ENCODE measurements at places on chromosomes 3 and 15.

DNA sequence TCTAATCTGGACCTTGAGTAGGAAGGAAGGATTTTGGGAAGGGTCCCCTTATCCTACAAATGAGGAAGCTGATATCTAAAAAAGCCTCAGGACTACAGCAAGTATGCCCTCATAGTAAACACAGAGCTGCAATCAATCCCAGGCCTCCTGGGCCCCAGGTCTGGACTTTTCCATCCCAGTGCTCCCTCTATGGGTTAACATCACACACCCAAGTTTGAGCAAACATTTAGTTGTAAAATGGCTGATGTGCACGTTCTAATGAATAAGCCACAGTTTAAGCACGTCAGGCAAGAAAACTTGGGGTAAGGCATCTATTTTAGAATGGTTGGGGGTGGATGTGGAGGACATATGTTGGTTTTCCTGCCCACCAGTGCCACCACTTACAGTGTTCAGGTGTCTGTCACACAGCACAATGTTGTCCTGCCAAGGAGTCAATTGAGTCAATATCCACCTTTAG lies 44.3 kb upstream of the UBE2E1 start:
- no peak for DNase-seq

GRCh38 chr3:84066915-84067314 lies 891.9 kb upstream of the CADM2 start:
- DNase-seq: no peak

DNA sequence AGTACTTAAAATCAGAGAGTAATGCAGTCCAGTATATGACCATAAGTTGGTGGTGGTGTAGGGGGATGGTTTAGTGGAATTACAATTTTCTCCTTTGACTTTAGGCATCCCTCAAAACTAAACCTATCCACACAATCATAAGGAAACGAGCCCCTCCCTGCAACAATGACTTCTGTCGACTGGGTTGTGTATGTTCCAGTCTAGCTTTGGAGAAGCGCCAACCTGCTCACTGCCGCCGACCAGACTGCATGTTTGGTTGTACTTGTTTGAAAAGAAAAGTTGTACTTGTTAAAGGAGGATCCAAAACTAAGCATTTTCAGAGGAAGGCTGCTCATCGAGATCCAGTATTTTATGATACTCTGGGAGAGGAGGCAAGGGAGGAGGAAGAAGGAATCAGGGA lies 52.8 kb downstream of the MGA start:
- DNase-seq: no peak

DNA sequence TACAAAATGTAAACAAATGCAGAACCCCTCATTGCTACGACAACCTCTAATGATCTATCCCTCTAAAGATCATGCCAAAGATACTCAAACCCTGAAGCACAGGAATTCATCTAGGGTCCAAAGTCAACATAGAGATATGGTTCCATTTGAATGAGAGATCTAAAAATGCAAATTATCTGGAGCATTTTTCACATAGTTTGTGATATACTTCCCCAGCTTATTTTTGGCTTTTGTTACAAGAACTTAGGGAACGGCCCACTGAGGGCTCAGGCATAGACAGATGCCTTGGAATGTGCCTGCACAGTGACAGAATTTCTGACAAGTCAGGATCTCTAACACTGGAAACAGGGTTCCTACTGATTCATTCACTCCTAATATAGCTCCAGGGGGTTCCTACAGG lies 258.9 kb upstream of the THBS1 start:
- DNase-seq: no peak

- DNase-seq: no peak
Measured at GRCh38 chr15:90325726-90326125, 26.4 kb upstream of the ZNF774 start.

GRCh38 chr3:71211083-71211482 lies 372.4 kb downstream of the FOXP1 start:
- DNase-seq: no peak

DNA sequence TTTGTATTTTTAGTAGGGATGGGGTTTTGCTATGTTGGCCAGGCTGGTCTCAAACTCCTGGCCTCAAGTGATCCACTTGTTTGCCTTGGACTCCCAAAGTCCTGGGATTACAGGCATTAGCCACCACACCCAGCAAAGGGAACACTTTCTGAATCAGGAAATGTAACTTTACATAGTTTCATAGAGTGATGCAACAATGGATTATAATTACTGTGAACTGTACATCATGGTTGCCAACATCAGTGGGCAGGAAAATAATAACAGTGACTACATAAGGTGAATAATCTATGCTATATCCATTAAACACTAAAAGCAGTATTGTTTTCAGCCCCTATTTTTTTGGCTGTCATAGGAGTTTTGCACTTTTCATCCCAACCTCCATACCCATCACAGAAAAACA lies 5.0 kb upstream of the KPNA1 start:
- DNase-seq: no peak

GRCh38 chr3:58452176-58452575 lies 18.5 kb upstream of the PDHB start:
- no peak for DNase-seq

- no peak for DNase-seq
Measured at GRCh38 chr3:28077572-28077971, 163.8 kb upstream of the CMC1 start.

GRCh38 chr3:22959593-22959992 lies 243.5 kb upstream of the UBE2E2 start:
- DNase-seq: no peak

- DNase-seq: no peak
Measured at GRCh38 chr3:72848703-72849081, 447 bp upstream of the SHQ1 start.

DNA sequence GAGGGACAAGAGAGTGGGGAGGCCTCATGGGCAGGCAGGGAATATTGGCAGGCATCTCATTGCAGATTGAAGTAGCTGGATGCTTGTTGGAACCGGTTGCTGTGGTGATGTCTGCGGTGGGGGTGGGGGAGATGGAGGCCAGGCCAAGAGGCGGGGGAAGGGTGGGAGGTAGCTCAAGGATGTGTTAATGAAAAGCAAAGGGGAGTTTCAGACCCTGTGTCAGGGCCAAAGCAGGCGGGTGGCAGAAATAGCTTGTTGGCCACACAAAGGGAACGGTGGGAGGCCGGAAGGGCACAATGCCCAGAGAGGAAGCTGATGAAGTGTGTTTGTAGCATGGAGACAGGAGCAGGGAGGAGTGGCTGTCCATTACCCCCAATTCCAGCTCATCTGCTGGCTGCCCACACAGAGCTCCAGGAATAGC lies 28.0 kb downstream of the CCDC33 start:
- DNase-seq: no peak

- DNase-seq: no peak
Measured at GRCh38 chr3:4517093-4517492, 23.9 kb downstream of the ITPR1 start.

- no peak for DNase-seq
Measured at GRCh38 chr15:74389241-74390048, 22.0 kb upstream of the CYP11A1 start.

GRCh38 chr15:38788918-38789317 lies 224.3 kb upstream of the RASGRP1 start:
- no peak for DNase-seq

DNA sequence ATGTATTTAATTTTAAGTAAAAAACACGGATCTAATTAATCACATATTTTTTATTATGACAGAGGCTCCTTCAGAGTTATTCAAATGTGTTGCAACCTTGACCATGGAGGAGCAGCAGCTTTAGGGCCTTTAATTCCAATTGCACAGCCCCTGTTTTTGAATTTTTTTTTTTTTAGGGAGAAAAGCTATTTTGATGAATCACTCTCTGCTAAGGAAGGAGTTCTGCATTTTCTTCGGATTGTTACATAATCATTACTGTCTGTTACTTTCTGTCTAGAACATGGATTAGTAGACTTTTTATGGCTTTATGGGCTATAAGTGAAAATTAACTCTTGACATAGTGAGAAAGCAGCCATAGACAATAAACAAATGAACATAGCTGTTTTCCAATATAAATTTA lies 90.8 kb downstream of the MCTP2 start:
- DNase-seq: no peak

GRCh38 chr3:8492744-8493511 lies 8.7 kb upstream of the LMCD1 start:
- DNase-seq: no peak

- DNase-seq: no peak
Measured at GRCh38 chr3:169813278-169813677, 574 bp upstream of the LRRC34 start.

DNA sequence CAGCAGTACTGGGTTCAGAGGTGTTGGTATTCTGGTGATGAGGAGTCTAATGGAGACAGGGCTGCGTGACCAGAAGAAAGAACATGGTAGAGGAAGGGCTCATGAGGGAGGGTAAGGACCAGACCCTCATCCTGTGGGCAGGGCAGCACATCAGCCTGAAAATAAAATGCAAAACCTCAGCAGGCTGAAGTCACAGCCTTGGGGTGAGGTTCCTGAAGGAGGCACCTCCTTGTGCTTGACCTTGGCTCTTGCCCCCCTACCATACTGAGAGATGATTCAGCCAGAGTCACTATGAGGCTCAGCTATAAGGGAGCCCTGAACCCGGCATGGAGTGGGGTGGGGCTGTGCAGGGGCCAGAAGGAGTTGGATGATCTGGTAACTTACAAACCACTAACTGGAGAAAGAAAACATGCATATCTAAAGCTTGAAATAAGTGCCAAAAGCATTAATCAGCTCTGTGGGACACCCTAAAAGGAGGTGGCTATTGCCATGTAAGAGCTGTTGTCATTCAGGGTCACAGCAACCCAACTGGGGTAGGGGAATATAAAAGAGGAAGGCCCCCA lies 60.2 kb downstream of the CORO2B start:
- DNase-seq: no peak

DNA sequence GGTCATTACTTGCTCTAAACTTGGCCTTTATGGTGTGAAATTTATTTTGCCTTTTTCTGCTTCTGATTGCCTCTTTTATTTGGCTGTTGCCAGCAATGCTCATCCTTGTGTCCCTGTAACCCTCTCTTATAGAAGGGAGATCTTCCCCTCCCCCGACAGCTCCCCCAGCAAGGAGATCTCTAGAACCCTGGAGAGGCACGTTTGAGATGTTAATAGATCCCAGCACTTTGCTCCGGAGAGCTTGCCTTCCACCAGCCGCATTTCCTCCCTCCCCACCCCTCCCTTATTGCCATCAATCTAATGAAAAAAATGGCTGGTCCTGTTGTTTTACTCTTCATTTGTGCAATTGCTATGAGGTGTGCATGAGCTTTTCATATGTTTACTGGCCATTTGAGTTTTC lies 18.2 kb downstream of the TRIM71 start:
- no peak for DNase-seq

- DNase-seq: no peak
Measured at GRCh38 chr3:175193815-175194518, 334.8 kb downstream of the NAALADL2 start.

DNA sequence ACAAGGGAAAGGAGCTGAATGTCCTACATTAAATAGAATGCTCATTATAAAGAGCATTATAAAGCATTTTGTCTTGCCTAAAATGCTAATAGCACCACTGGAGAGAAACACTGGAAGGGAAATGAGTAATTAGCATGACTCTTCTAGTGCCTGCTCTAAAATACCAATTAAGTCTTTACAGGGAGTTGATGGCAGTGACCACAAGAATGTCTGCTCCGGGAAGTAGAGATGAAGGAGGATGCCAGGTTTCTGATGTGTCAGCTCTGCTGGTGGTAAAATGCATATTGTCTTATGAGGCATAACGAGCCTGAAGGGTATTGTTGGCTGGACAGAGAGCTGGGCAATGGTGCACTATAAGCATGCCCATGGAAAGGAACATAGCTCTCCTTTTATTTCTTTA lies 49.5 kb downstream of the MYLK start:
- no peak for DNase-seq

DNA sequence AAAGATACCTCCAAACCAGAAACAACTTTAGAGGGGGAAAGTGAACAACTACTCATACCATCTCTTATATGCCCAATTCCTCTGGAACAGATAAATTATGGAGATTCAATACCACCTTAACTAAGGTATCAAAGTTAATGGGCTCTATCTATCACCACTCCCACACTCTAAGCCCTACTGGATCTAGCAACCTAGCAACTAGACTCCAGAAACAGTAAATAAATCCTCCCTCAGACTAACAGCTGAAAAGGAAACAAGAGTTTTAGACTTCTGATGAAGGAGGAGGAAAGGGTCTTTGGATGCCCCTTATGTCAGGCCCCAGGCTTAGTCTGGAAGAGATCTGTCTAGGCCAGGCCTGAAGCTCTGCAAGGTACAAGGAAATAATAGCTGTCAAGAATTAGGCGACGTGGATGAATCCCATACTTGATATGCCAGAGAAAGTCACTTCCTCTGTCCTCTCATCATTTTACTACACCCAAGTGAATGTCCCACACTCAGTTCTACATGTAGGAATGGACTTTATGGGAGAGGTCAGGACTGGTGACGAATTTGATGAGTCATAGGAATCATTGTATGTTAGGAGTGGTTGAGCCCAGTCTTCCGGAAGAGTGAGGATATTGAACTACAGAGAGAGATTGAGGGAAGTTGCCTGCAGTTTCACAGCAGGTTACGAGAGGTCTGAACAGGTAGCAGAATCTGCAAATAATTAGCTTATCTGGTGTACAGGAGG lies 113.8 kb downstream of the AKAP13 start:
- DNase-seq: no peak

DNA sequence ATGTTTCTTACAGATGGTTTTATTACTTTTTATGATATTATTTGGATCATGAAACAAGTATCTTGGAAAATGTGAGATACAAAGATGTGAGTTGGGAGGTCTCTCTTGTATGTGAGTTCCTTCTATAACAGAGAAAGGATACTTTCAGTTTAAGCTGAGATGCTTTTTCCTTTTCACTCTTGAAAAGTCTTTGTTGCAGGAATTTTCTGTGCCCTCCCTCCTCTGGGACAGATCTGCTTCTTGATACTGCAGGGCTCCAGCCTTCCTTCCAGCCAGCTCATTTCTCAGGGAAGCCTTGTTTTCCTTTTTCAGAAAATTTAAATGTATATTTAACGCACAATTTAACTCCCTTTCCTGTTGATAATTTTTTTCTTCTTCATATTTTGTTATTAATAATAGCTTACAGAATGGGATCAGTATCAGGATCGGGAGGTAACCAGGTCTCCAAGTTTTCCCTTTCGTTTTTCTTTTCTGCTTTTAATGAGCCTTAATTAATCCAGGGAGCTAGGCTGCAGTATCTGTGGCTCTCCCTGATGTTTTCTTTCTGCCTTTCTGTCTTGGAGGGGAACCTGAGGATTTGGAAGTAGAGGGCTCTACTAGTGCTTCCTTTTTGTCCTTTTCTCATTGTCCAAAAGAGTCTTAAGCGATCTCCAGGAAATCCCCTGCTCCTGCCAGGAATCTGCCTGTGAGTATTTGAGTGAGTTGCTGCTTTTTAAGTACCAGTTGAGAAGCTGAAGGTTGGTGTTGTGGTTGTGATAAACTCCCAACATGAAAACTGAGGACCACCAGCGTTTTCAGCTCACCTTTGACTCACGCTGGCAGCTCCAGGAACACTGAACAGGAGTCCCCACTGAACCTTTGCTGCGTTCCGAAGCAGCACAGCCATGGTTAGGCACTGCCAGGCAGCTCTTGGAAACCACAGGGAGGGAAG lies 105.7 kb downstream of the IGF1R start:
- DNase-seq: no peak

- no peak for DNase-seq
Measured at GRCh38 chr3:196976941-196977340, 8.3 kb upstream of the PIGZ start.
